AG10803 (cell line): ENCODE measurements at places on chromosomes 1 and 21.

DNA sequence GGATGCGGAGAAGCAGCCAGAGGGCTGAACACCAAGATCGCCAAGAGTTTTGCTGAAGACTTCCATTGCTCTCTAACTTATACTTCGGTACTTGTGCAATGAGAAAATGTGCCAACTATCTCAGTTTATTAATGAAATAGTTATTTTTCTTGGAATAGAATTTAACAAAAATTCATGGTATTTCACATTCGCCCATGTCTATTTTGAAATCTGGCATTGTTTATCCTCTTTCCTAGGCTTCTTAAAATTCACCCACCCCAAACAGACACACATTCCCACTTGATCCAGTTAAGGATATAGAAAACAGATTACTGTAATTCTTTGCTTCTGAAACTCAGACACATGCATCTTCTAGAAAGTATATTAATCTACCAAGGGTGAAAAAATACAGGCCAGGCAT is 56.3 kb upstream of the ADAMTS5 start:
- peak; percentile 79 for DNase-seq

DNA sequence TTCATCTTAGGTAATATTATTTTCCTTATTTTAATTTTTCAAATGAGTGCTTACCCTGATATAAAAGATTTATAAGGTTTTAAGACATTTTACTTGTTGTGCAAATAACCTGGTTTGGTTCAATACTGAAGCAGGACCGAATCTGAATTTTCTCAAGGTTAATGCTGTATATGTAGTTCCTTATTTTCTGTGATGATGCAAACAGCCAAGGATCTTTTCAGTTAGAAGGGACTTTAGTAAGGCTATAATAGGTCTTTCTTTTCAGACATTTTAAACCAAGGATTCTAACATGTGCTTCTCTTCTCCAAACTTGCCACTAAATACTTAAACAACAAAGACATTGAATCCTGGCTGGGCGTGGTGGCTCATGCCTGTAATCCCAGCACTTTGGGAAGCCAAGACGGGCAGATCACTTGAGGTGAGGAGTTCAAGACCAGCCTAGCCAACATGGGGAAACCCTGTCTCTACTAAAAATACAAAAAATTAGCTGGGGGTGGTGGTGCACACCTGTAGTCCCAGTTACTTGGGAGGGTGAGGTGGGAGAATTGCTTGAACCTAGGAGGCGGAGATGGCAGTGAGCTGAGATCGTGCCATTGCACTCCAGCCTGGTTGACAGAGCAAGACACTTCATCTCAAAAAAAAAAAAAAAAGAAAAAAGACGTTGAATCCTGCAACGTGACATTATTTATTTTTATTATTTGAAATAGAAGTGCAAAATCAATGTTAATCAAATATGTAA is 3.2 kb upstream of the ARPC5 start:
- DNase-seq, result no peak

- DNase-seq, result no peak
Observed at GRCh38 chr1:200230671-200231070, 179.2 kb downstream of the ZNF281 start.

GRCh38 chr1:54442185-54442584 is 36.0 kb upstream of the SSBP3 start:
- no peak for DNase-seq

DNA sequence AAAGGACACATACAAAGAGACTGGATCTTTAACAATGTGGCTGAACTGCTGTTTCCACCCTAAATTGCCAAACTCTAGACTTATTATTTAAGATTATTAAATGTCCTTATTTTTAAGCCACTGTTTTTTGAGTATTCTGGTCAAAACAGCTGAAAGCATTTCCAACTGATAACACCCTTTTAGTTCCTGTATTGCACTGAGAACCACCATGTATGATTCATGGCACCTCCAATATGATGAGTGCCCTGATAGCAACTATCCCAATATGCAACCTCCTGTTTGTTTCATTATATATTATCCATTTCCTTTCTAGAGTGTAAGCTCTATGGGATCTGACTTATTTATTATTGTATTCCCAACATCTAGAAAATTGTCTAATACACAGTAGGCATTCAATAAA is 269.4 kb downstream of the HHIPL2 start:
- no peak for DNase-seq

DNA sequence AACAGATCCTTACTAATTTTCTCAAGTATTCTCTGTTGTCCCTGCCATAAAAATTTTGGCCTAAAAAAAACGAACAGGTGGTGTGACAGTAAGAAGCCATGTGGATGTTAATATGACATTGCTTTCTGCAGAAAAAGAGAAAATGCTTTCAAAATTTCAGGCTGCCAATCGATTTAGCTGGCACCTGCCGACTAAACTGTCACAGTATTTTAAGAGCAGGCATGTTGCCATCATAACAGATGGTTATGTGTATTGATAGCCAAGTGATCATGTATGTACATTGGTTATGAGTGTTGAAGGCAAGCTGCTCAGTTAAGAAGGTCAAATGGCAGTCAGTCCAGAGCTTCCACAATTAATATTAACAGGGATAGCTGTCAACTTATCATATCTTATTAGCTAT is 1017.0 kb downstream of the MRPL39 start:
- DNase-seq, result no peak

- DNase-seq, result no peak
Observed at GRCh38 chr1:88897070-88897730, 5.8 kb upstream of the GTF2B start.
